Naive B cell (primary cell): ENCODE measurements at places on chromosomes 12 and 14.

DNA sequence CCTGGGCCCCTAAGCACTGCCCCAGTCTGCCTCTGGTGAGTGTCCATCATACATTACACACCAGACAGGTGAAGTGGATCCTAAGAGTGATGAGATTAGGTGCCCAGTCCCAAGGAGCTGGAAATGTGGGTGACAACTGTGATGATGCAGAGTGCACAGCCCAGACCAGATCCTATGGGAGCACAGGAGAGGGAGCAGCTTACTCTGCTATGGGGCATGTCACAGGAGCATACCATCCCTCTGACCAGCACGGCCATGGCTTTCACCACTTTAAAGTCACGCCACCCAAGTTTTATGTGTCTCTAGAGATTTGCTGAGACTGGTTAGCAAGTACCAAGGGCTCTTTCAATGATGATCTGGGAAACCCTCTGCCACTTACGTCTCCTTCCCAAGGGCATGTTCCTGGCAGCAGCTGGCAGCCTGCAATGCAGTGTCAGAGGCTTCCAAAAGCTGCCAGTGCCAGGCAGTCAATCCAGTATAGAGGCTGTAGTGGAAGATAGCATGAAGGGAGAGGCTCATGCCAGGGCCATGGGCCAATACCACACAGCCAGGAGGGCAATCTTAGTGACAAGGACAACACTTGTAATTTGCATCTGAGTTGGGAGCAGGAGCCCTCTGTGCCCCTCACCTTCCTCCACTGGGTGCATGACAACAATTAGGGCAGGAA, 40.2 kb downstream of the STAB2 start:
- DNase-seq: no peak

DNA sequence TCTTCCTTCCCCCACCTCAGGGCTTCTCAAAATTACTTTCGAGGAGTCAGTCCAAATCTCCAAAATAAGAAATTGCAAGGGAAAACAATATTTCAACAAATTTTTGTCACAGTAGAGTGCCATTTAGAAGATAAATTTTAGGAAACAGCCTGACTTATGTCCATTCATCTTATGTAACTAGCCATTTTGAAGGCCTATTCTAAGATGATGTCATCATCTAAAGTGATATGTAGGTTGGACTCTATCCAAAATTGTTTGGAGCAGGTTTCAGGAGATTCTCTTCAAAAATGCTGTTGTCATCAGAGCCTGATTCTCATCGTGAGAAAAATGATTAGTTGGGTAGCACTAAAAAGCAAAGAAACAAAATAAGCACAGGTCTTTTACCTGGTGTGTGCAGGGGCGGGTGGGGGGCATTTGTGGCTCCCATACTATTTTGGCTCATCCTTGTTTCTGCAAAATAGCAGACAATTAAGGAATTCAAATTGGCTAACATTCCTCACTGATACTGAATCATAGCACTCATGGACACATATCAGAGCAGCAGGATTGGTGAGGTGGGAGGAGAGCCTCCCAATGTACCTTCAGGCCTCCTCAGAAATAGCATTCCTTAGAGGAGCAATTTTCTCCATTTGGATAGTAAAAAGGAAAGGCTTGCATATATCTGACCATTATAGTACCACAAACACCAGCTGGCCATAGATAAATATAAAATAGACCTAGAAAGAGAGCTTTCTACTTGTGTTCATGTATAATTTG, 360.9 kb upstream of the NAV3 start:
- no peak for DNase-seq

- no peak for DNase-seq
Measured at GRCh38 chr14:21084998-21085853, 13.2 kb downstream of the ZNF219 start.

- DNase-seq: no peak
Measured at GRCh38 chr12:24770334-24770733, 178.6 kb downstream of the BCAT1 start.

GRCh38 chr14:92615451-92615850, 101.9 kb downstream of the RIN3 start:
- DNase-seq: peak; percentile 87
